ENCODE measurements at places on chromosomes 2 and 18. TPM values are rescaled to one million over a fixed set of nuclear protein-coding genes. Genes with fewer than 3 reads are reported as not detected.

The SLC39A6 gene
- 16.7 TPM for total RNA-seq

The DSEL gene
- 14.6 TPM for total RNA-seq

The PRKAG3 gene
- total RNA-seq = not detected

The MROH2A gene
- not detected for total RNA-seq

The DLGAP1 gene
- 0.27 TPM for total RNA-seq

The TEX51 gene
- total RNA-seq = not detected

The HRH4 gene
- total RNA-seq = not detected

The FTCDNL1 gene
- total RNA-seq = 1.7 TPM

The ST8SIA5 gene
- 0.13 TPM for total RNA-seq

The MZT2A gene
- total RNA-seq = 66.1 TPM

The TMEM17 gene
- 1.7 TPM for total RNA-seq

The MYCN gene
- 3.2 TPM for total RNA-seq

The CYS1 gene
- not detected for total RNA-seq

The CFAP210 gene
- not detected for total RNA-seq

The MYL12B gene
- 540 TPM for total RNA-seq

The RFX8 gene
- 2.0 TPM for total RNA-seq

The ALPG gene
- not detected for total RNA-seq

The PIEZO2 gene
- 31.0 TPM for total RNA-seq

The POTEI gene
- 0.66 TPM for total RNA-seq

The CABYR gene
- 5.5 TPM for total RNA-seq

The ARHGEF4 gene
- total RNA-seq = not detected

The FBLN7 gene
- 5.2 TPM for total RNA-seq

The SH3RF3 gene
- 7.3 TPM for total RNA-seq
